ELR (cell line): ENCODE measurements at places on chromosomes 13 and 19.

- peak; percentile 76 for DNase-seq
Observed at GRCh38 chr19:42252365-42253244, 2.3 kb downstream of the ERF start.

- DNase-seq = no peak
Observed at GRCh38 chr19:6250909-6251308, 28.9 kb downstream of the MLLT1 start.

DNA sequence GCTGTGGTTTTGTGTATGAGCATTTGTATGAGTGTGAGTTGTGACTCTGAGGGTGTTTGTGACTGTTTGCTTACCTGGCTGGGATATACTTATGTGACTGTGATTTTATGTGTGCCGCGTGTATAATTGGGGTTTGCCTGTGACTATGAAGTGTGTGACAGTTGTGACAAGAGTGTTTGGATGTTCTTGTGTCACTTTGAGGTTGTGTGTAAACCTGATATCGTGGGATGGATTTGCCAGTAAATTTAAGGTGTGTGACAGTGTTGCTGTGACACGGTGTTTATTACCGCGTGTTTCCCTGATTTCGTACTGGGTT, 442 bp downstream of the ZNF420 start:
- DNase-seq = peak; percentile 2

GRCh38 chr13:37648609-37649008, 50.0 kb upstream of the POSTN start:
- DNase-seq = peak; percentile 17

DNA sequence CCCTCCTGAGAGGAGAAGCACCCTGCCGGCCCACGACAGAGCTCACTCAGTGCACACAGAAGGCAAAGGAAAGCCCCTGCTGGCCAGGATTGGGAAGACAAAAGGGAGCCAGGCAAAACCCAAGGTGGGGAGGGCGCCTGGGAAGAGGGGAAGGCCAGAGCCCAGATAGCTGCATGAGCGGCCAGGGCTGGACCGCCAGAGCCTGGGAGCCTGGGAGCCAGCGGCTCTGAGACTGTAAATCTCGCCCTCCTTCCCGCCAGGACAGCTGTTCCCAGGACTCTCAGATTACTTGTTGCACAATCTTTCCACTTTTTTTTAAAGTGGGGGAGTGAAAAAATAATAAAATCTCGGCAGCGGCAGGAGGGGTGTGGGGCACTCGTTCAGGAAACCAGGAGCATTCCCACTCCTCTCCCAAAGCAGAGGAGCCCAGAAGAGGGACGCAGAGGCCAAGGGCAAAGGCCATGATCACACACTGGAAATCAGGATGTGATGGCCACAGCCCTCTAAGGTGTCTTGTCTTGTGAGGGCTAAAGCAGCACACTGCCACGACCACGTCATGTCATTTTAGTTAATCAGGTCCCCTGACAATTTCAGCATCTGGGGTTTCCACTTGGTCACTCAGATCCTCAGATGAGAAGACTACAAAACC, 19.6 kb upstream of the EPHX3 start:
- peak; percentile 91 for DNase-seq

DNA sequence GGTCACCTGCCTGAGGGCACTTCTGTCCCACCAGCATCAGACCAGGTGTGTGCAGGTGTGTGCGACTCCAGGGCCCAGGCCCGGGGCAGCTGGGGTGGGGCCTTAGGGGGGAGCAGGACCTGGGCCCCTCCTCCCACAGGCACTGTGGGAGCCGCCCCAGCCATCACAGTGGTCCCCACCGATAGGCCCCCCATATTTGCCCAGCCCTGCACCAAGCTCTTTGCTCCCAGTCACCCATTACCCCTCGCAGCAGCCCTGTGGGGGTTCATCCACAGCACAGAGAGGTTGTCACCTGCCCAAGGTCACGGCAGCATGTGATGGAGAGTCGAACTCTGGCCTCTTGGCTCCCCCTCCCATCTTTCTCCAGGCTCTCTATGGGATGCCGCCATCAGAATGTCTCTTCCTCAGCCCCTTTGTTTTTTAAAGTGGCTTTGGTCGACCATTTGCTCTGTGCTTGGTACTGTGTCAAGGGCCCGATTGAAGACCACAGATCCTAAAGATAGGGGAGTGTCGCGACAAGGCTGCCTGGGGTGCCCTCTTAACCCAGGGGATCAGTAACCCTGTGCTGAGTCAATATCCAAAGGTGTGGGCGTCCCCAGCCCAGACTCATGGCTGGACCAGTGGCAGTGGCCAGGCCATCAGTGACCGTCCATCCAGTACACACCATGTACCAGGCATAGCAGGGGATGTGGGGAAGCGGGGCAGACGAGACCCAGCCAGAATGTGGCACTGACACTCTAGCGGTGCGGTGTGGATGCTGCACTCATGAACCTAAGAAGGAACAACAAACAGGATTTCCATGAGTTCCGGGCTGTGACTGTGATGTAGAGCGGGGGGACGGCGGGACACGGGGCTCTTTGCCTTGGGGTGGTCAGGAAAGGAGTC, 28.3 kb upstream of the NCCRP1 start:
- no peak for DNase-seq

DNA sequence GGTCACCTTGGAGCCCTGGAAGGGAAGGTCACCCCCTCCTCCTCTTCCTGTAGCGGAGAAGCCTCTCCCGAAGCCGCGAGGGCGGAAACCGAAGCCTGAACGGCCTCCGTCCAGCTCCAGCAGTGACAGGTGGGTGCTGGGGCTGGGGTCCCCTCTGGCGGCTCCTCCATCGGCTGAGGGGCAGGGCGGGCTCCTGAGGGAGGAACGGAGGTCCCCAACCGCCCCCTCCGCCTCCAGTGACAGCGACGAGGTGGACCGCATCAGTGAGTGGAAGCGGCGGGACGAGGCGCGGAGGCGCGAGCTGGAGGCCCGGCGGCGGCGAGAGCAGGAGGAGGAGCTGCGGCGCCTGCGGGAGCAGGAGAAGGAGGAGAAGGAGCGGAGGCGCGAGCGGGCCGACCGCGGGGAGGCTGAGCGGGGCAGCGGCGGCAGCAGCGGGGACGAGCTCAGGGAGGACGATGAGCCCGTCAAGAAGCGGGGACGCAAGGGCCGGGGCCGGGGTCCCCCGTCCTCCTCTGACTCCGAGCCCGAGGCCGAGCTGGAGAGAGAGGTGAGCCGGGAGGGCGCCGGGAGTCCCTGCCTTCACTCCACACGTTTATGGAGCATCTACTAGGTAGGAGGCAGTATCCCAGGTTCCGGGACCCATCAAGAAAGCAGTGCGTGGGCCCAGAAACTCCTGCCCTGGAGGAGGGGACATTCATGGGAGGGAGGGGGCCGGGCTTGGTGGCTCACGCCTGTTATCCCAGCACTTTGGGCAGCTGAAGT, 22.0 kb downstream of the HDGFL2 start:
- DNase-seq = no peak

- peak; percentile 90 for DNase-seq
Observed at GRCh38 chr19:18542941-18543813, at the start of gene FKBP8. FKBP8 (minus strand) TSS chr19:18543573; CDS start chr19:18541970, 1,603 bp downstream.

DNA sequence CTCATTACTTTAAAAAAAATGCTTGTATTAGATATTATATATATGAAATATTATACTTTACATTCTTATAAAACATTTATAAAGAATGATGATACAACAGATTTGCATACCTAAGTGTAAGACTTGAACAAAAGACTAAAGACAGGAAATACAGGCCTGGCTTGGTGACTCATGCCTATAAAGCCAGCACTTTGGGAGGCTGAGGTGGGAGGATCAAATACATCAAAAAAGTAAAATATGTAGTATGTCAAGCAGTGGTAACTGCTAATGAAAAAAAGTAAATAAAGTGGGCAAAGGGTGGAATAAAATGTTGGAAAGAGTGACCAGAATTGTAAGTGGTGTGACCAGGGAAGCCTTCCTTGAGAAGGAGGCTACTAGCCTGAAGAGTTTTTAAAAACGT, 133.7 kb downstream of the GGACT start:
- DNase-seq = peak; percentile 71

DNA sequence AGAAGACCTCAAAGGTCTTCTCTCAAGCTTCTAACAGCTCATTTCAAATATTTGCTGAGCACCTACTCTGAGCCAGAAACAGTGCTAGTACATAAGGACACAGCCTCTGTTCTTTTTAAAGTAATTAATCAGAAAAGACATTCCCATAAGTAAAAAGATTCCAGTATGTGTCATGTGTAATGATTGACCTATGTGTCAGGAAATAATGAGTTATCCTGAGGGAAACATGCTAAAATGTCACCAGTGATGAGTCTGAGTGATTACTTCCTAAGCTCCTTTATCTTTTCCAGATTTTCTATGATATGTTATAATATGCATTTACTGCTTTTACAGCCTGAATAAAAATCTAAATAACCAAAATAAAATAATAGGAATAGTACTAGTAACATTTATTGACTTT, 107.6 kb downstream of the SLC25A15 start:
- DNase-seq = no peak

- no peak for DNase-seq
Observed at GRCh38 chr19:17673937-17674799, 14.0 kb downstream of the UNC13A start.

GRCh38 chr13:21089830-21090229, 28.4 kb upstream of the LATS2 start:
- no peak for DNase-seq

DNA sequence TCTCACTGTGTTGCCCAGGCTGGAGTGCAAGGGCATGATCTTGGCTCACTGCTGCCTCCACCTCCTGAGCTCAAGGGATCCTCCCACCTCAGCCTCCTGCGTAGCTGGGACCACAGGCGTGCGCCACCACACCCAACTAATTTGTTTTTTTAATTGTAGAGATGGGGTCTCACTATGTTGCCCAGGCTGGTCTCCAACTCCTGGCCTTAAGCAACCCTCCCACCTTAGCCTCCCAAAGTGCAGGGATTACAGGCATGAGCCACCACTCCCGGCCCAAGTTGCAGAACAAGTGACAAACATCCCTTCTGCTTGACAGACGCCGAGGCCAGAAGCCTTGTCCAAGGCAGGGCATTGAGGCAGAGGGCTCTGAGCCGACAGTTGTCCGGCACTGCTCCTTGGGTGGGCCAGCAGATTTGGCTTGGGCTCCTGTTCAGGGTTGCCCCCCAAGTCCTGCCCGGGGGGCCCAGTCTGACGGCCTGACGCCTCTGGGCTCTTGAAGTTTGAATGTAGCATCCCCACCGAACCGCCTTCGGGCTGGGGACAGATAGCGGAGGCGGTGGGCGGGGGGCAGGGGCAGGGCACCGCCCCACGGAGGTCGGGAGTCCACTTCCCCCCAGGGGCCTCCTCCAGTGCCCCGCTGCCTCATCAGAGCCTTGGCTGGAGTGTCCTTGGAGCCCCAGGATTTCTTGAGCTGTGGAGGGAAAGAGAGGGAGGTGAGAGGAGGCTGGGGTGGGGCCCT, 5.7 kb upstream of the SPACA4 start:
- no peak for DNase-seq
